ENCODE measurements at places on chromosomes 7 and 10.

GRCh38 chr7:123440101-123440548 lies 94.3 kb downstream of the IQUB start:
- DNase-seq: no peak

DNA sequence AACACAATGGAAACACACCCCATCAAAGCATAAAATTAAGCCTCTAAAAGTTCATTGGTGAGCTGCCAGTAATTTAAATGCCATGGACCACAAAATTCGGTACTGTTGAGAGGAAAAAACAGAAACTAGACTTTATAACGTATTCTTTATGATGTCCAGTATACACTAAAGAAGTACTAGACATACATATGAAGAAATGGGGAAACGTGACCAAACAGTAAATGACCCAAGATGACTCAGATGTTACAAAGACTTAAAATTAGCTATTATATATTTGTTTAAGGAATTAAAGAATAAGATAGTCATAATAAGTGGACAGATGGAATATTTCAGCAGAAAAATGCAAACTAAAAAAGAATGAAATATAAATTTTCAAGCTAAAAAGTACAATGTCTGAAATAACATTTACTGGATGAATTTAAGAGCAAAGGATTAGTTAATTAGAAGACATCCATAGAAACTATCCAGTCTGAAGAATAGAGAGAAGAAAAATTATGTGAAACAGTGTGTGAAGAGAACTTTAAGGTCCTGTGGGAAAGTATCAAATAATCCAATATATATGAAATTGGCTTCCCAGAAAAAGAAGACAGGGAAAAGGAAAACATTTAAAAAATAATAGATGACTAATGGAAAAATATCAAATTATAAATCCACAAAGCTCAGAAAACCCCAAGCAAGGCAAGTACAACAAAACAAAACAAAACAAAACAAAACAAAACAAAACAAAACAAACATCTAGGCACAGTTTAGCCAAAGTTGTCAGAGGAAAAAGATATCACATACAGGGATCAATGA lies 69.4 kb downstream of the SAMD9 start:
- no peak for DNase-seq

- no peak for DNase-seq
Measured at GRCh38 chr7:88075216-88075615, 141.2 kb downstream of the ADAM22 start.

GRCh38 chr7:89072081-89072480 lies 276.5 kb upstream of the TEX47 start:
- no peak for DNase-seq

DNA sequence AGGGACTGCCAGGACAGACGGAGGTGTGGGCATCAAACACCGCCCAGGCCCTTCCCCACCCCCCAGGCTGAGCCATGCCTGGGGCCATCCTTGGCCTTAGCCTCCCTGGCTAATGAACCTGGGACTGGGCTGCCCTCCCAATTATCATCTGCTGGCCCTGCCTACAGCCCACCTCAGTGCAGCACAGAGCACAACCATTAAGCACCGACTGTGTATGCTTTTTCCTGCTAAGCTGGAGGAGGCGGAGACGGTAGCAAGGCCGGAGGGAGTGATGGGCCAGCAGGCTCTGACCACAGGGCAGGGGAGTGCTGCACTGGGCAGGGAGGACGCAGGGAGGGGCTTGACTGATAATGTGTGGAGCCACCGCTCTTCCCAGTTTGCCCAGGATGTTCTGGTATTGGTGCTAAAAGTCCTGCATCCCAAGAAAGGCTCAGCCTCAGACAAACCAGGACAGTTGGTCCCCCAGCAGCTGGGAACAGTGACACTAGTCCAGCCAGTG lies 72.0 kb downstream of the C10orf143 start:
- DNase-seq: no peak
